ENCODE measurements at places on chromosomes 12 and 14.

- no peak for DNase-seq
Observed at GRCh38 chr12:109258201-109258600, 50.9 kb downstream of the FOXN4 start.

DNA sequence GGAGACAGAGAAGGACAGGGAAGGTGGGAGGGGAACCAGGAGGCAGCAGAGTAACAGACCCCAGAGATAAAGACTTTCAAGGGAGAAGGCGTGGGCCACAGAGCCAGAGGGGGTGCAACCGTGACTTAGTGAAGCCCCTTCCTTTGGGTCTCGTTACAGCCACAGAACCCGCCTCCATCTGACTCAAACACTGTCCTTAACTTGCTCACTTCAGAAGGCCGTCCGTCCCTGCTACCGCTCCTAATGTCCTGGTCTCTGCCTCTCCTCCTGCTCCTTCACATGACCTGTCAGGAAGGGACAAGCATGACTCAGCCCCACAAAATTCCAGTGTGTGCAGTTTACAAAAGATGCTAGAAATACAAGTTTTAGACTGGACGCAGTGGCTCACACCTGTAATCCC lies 18.0 kb downstream of the RIMBP2 start:
- no peak for DNase-seq

- DNase-seq: no peak
Observed at GRCh38 chr12:53722450-53723041, 4.7 kb downstream of the CALCOCO1 start.

GRCh38 chr12:92295523-92295922 lies 149.9 kb upstream of the BTG1 start:
- DNase-seq: no peak

All from bronchial epithelial cell (primary cell).